ENCODE measurements at places on chromosomes 3 and 15.

- DNase-seq = no peak
Observed at GRCh38 chr3:65561617-65562016, 477.1 kb downstream of the MAGI1 start.

DNA sequence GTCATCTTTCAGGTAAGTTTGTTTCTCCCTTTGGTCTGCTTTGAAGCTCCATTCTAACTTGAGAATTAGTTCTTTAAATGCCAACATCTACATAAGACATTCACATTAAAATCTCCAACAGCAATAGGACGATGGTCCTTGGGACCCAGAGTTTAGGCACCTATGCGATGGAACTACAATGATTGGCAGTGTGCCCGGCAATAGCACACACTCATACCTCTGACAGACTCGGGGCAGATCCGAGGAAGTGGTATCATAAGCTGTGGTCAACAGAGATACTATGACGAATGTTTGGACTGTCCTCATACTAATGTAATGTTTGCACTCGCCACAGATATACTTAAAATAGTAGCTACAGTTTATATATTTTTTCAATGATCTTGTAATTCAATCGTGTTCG lies 34.2 kb upstream of the NR2F2 start:
- DNase-seq = no peak

GRCh38 chr15:63134245-63134985 lies 12.8 kb downstream of the LACTB start:
- DNase-seq = no peak

- DNase-seq = no peak
Observed at GRCh38 chr3:48039487-48040190, 23.4 kb upstream of the MAP4 start.

DNA sequence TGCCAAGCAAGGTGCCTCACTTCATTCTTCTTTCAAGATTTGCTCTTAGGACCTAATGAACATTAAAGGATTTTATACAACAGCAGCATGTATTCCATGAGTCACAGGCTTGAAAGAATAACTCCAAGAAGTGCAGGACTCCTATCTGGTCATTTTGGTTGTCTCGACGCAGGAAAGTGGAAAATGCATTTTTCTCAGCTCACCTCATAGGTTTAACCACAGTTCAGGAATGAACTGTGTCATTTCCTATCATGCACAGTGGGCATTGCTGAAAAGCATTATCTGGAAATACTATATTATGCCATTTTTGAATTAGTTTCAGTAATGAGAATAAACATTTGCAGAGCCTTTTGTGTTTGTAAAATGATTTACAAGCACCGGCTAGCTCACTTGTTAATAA lies 98.7 kb upstream of the BFSP2 start:
- no peak for DNase-seq

- no peak for DNase-seq
Observed at GRCh38 chr3:194817936-194818335, 132.3 kb downstream of the FAM43A start.

DNA sequence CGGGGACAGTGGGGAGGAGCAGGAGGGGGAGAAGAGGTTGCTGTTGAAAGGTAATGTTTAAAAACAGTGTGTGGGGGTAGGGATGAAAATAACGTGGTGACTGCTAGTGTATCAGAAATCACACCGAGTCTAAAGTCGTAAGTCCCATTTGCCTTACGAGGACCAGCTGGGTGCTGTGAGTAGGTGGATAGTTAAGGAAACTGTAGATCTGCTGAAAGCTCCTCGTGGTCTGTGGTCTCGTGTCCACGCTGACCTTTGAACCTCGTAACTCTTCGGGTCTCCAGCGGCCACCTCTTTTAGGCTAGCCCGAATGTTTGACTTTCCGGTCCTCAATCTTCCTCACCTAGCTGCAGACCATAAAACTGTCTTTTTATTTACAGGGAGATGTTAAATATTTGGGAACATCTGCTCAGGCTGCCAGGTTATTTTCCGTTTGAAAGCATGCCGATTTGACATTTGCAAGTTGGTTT lies 29.3 kb upstream of the ST3GAL6 start:
- no peak for DNase-seq

- DNase-seq = no peak
Observed at GRCh38 chr3:168362661-168363247, 267.0 kb upstream of the GOLIM4 start.

GRCh38 chr15:84752700-84753099 lies 4.3 kb downstream of the ZNF592 start:
- DNase-seq = no peak

DNA sequence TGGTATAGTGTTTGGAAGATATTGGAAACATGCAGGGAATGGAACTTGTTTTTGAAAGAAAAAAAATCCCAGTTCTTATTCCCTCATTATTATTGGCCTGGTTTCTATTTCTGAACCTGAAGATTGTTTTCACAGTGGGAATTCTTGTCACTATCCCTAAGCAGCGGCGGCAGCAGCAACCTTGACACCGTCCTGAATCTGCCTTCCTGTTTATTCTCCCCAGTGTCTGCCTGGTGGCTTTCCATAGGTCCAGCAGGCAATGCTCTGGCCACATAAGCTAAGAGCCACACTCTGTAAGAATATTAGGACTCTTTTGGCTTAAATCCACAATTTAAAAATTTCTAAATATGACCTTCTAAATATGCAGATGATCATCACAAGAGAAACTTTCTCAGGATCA lies 178.0 kb downstream of the PLCL2 start:
- no peak for DNase-seq
